Mucosa of descending colon (tissue), 3 donors: ENCODE measurements at places on chromosomes 7 and 10.
A peak's percentile ranks its signal among the peaks of the same experiment; 100 is the strongest.

- no peak for DNase-seq
These were observed 293.5 kb upstream of the GALNT17 start for GRCh38 chr7:70838292-70838907.

GRCh38 chr7:99504281-99504602 lies 220 bp upstream of the ZKSCAN5 start:
- no peak for DNase-seq

DNA sequence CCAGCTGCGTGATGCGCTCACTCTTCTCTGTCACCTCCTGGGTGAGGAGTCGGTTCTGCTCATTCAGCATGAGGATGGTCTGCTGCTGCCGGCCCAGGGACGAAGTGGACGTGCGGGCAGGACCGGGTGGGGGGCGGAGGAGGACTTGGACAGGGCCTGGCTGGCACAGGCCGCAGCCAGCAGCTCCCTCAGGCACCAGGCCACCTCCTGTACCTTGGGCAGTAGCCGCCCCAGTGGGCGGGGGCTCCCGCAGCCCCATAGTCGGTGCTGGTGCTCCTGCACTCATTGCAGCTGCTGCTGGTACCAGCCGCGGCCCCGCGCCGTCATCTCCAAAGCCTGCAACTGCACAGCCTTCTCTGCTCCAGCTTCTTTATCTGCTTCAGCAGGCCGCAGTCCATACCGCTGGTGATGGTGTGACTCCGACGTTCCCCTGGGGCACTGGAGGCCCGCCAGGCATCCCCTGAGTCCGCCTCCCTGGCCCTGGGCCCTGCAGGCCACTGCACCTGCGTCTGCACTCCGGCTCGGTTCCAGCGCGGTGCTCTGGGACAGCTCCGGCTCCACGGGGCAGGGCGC lies 884.9 kb upstream of the ZNF722 start:
- no peak for DNase-seq

- no peak for DNase-seq
These were observed 18.7 kb downstream of the CALD1 start for GRCh38 chr7:134798155-134798554.

- no peak for DNase-seq
These were observed 608.0 kb downstream of the DNAJB6 start for GRCh38 chr7:157944734-157945291.

DNA sequence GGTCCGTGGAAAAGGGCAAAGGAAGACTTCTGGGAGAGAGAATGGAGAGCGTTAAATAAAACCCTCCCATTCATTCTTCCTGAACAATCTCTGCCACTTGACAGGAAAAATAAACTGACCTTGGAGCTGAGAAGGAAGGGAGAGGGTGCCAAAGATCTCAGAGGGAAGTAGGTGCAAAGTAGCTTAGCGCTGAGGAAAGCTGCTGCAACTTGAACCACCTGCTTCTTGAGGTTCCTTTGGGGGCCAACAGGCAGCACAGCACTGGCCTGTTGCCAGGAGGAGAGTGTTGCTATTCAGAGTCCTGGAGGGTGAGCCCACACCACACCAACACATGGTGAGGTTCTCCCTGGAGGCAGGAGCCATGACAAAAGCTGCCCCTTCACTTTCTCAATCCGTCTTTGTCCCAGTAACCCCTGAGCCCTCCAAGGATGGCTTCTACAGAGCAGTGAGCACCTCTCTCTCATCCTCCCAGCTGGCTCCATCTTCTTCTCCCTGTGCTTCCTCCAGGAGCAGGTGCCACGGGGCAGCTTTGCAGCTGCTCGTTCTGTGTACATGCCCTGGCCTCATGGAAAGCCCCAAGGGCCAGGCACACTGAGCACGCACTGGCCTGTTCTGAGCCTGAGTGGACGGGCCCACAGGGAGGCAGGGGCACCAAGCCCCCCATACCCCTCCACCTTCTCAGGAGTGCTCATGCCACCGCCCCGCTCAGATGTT lies 101.3 kb downstream of the STRA8 start:
- DNase-seq, result no peak

- no peak for DNase-seq
These were observed 17.6 kb upstream of the PPP1R17 start for GRCh38 chr7:31669461-31669860.

DNA sequence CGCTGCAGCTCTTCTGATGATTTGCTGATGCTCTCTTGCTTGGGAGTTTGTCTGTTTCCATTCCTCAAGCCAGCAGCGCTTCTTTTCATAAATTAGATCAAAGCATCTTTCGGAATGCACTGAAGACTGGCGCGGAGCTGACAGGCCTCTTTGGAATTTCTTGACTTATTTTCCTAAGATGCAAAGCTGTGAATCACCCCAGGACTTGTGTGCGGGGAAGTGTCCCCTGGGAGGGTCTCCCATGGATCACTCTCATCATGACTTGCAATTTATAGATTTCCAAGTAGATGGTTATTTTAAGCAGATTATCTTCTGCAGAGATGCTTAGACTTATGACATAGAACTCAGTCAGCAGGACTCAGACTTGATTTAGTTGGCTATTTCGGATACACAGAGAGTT lies 467.2 kb downstream of the TCERG1L start:
- DNase-seq, result no peak

- peak; percentile 58 for DNase-seq
These were observed 282.6 kb downstream of the CAMK1D start for GRCh38 chr10:12631787-12632562.

DNA sequence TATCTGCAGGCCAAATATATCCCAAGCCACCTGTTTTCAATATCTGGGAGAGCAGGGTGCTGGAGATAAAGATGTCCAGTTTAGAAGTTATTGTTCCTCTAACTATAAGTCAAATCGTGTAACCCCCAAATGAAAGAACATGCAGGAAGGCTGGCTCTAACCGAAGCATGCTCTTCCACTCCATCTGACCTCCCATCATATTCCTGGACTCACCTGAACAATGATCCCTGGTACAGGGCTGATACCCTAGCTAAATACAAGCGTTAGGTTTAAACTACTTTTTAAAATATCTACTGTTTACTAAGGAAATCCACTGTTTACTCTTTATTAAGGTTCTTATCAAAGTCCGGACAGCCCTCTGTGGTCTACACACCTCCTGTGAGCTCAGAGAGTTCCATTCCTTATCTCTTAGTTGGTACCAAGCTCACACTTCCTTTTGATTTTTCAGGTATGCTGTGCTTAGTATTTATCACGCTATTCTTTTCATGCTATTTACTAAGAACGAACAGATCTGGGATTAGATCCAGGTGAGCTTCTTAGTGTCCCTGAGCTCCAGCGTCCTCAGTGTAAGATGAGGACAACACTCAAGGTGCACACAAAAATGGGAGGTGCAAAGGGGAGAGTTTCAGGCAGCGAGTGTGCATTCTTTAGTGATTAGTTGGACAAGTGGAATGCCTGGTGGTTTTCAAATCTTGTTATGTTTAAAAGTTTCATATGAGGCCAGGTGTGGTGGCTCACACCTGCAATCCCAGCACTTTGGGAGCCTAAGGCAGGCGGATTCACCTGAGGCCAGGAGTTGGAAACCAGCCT lies 23.6 kb upstream of the COBL start:
- DNase-seq, result no peak

DNA sequence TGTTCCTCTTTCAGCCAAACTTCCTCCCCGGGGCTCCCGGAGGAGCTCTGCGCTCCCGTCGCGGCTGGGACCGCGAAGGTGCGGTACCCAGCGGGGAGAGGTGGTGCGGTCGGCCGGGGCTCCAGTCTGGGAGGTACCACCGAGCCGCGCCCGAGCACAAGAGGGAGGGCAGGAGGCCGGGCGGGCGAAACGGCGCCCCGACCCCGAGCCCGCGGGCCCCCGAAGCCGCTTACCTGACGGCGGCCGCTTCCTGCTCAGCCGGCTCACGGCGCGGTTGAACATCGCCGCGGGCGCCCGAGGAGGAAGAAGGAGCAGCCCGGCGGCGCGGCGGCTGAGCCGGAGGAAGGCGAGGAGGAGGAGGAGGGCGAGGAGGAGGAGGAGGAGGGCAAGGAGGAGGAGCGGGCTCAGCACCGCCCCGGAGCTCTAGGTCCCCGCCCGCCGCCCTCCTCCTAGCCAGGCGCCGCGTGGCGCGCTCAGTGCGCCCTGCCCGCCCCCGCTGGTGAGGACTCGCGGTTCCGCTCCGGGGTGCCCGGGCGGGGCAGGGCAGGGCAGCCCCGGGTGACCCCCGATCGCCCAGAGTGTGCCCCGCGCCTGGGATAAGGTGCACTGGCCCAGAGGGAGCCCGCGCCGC lies at the start of gene RGS10:
Gene RGS10 (minus strand): TSS at position 363 of the 631 bp plus-strand sequence. CDS start 81 bp downstream, at position 282.
- peak; percentile 87 for DNase-seq

DNA sequence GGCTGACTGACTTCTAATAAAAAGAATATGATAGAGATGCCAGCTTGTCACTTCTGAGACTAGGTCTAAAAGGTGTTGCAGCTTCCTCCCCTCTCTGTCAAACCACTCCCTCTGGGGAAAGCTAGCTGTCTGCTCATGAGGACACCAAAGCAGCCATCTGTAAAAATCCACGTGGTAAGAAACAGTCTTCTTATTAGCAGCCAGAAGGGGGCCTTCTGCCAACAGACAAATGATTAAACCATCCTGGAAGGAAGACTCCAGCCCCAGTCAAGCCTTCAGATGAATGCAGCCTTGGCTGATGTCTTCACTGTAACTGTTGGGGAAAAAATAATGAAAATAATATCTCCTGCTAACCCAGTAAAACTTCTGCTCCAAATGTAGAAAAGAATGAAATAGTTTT lies 41.9 kb upstream of the DAGLB start:
- no peak for DNase-seq

GRCh38 chr7:120412139-120413050 lies 139.4 kb downstream of the KCND2 start:
- DNase-seq, result no peak

DNA sequence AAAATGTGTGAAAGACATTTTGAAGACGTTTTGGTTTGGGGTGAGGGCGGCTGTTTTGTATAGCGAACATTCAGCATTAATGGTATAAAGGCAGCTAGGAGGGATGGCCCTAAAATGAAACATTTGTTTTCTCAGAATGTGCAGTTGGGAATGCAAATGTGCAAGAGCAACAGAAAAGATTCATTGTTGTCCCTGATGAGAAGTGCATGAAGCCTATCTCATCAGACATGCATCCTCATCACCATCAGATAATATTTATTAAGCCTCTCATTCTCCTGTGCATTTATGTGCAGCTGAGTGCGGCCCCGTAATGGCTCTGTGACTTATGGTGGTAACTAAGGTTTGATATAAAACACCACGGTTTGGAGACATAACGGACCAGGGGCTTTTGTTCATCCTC lies 199.5 kb downstream of the GFRA1 start:
- DNase-seq, result no peak

DNA sequence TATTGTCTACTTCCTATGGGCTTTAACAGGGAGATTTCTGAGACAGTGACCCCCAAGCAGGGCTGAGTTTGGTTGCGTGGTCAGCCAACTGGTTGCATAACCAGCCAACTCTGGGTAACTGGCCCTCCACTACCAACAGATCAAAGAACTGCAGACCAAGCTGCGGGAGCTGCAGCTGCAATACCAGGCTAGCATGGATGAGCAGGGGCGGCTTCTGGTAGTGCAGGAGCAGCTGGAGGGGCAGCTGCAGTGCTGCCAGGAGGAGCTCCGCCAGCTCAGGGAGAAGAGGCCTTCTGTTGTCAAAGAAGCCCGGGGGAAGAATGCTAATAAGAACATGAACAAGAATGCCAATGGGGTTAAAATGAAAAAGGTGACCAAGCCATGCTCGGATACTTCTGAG lies 15.7 kb upstream of the FLNC start:
- no peak for DNase-seq

GRCh38 chr10:38094927-38095574 lies 914 bp downstream of the ZNF37A start:
- DNase-seq, result no peak
